Calu3 (cell line): ENCODE measurements at places on chromosomes 12 and 14.

DNA sequence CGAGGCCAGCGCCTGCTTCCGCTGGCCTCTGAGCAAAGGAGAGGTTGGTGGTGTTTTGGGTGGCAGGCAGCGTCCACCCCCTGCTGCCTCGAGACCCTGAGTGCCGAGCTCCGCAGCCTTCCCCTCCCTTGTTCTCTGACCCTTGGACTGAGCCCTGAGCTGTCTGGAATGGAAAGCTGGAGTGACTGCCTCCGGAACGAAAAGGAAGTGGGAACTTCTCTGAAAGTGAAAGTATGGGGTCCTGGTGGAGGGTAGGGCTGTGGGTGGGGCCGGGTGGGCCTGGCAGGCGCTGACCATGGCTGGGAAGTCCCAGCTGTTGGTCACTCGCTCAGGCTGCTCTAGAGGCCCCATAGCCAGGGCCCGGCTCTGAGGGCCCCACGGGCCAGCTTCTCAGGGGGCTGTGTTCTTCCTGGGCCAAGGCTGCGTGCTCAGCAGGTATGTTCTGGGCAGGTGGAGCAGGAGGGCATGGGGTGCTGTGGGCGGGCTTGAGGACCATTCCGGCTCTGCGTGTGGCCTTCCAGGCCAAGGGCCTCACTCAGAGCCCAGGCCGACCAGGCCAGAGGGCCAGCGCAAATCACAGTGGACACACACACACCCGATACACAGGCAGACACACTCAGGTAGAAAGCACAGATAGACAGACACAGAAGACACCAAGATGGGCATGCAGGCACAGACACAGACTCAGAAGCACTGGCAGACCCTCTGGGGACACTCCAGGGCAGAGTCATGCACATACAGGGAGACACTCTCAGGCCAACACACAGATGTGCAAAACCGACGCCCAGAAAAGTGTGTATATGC is at the start of gene EXOC3L4:
Gene EXOC3L4 (plus strand): TSS at position 320 of the 804 bp plus-strand sequence. CDS start 5,495 bp downstream, outside the sequence.
- DNase-seq: no peak

DNA sequence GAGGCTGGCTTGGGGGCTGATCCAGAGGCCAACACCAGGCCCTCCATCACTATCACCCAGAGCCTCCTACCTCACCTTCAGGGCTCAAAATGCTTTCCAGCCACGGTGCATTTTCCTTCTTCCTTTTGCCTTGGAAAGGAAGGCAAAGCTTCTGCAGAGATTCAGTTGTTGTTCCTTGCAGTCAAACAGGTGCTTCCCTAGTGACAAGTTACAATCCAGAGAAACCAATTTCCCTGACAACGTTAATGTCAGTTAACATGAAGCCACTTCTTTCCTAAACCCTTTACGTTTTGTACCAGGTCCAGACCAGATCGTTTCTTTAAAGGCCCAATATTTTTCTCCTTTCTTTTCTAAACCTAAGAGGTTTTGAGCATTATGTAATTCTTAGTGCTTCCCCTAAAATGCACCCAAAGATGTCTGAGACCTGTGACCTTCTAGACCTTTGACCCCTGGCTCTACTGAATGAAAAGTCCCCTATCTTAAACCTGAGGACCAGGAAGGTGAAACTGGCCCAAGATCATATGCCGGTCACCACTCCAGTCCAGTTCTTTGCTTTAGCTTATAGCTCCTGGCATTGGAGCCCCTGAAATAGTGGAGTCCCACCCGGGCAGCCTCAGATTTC is 211.5 kb downstream of the SLC41A2 start:
- DNase-seq: no peak

GRCh38 chr14:100703386-100704220 is 23.1 kb upstream of the DLK1 start:
- peak; percentile 40 for DNase-seq

DNA sequence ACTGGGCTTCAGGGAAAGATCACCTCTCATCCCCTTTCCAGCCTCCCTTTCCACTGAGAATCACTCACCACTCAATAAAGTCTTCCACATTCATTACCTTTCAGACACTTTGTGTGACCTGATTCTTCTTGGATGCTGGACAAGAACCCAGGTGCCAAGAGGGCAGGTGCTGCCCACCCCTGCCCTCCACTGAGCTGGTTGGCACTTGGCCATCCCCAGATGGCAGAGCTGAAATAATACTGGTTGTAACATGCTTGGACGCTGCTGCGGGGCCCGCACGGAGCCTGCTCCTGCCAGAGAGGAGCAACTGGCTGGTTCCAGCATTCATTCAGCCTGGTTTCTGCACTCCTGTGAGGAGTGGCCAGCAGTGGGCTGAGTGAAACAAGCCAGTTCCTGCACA is 386.7 kb upstream of the CCDC196 start:
- no peak for DNase-seq

DNA sequence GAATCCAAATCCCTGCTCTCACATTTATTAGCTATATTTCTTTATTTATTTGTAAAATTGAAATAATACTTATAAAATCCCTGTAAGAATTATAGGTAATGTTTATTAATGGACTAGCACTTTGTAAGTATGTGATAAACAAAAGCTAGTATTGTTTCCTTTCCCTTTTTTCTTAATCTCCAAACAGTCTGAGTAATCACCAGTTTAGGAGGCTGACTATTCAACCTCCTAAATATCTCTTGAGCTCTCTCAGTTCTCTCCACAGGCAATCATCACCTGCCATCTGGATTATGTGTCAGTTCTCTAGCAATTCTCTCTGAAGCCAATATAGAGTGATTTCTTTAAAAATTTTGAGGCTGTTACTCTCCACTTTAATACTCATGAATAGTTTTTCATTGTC is 9.2 kb upstream of the LYZ start:
- DNase-seq: no peak

- peak; percentile 40 for DNase-seq
These were observed 36.3 kb upstream of the NPFF start for GRCh38 chr12:53543539-53543938.

DNA sequence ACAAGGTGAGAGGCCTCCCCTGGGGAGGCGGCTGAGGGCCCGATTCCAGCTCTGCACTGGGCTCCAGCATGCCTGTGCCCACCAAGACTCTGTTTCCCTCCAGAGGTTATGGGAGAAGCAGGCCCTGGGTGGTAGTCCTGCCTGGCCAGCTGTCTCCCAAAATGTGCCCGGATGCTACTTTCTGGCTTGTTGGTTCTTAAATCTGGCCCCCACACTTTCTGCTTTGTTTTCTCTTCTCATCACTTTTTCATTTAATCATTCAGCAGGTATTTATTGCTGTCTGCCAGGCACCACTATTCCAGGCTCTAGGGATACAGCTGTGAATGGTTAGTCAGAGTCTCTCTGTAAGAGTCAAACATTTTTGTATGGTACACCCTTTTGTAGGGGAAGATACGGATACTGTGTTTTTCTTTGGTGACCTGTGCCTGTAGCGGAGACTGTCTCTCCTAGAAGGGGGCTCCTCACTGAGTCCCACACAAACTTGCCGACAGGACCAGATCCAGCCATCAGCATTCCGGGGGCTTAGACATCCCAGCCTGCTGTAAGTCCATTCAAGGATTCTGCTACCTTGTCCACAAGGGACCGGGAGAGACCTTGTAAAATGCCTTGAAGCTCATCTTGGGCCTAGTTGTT is 3.8 kb downstream of the DHRS2 start:
- no peak for DNase-seq

DNA sequence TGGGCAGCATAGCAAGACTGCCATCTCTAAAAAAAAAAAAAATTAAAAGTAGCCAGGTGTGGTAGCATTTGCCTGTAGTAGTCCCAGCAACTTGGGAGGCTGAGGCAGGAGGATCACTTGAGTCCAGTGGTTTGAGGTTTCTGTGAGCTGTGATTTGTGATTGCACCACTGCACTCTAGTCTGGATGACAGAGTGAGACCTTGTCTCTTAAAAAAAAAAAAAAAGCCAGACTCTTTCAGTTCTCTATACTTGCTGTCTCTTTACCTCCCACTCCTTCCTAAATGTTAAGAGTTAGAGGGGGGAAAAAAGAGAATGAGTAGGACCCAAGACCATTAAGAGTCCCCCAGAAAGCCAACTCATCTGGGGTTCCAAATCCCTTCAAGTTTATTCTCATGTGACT is 17.8 kb downstream of the EIF2S1 start:
- DNase-seq: no peak

DNA sequence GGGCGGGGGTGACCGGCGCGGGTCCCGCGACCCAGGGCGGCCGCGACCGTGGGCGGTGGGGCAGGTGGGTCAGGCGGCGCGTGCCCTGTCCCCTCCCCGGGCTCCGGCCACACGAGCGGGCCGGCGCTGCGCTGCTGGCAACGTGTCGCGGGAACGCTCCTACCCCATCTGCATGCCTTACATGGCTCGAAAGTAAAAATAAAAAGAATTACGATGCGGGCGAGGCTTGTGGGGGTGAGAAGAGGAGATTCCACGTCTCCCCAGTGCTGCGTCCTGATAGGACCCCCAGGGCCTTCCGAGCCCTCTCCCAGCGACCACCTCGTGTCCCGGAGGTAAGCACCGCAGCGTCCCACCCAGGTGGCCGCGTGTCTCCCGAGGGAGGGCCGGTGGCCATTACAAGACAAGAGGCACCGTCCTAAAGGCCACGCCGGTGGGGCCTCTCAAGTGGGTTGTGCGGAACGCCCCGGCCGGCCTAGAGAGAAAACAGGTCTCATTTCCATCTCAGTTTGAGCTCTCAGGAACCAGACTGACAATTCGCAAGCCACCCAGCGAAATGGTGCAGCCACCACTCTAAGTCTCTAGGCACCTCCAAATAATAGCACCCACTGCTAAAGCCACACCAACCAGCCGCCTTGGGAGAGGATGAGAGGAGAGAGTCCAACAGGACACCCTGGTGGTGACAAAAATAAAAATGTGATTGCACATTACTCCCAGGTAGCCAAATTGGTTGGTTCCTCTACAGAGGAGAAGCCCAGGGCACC is 612 bp upstream of the FOXN3 start:
- peak; percentile 43 for DNase-seq

DNA sequence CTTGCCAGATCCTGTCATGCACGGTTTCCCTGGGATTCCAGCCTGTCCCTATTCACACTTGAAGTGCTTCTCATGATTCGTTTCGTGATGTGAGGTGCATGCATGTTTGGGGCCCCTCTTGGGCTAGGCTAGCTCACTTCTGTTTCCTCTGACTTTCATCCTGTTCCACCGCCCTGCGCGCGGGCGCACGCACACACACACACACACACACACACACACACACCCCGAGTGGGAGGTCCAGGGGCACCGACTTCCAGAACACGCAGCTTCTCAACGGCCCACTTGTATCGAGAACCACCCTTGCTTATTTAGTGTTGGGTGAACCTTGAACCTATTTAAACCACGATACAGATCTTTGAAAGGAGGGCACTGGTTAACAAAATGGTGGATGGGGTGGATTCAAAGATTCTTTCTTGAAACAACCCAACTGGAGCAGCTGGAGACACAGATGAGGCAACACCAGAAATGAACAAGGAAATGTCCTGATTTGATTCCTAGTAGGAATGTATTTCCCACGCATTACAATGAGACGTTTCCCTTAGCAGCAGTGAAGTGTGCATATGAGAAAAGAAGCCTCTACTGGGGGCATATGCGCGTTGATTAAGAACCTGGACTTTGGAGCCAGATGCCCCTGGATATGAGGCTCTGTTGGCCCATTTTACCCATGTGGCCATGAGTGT is 16.3 kb downstream of the ELK3 start:
- no peak for DNase-seq

DNA sequence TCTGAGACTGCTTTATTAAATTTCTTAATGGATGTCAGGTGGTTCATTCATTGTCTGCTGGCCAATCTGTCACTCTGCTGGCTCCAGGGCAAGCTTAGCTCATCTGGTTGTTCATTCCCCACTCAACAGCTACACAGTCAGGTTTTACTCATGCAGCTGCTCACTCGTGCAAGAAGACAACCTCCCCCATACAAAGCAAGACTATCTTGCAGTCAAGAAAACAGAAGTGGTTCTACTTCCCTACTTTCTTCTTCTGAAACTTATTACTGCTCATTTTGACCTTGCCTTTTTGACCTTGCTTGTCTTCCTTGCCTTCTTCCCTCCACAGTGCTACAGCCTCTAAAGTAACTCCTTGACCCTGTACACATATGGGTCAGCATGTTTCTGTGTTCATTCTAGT is 277.9 kb downstream of the SSPN start:
- DNase-seq: no peak

DNA sequence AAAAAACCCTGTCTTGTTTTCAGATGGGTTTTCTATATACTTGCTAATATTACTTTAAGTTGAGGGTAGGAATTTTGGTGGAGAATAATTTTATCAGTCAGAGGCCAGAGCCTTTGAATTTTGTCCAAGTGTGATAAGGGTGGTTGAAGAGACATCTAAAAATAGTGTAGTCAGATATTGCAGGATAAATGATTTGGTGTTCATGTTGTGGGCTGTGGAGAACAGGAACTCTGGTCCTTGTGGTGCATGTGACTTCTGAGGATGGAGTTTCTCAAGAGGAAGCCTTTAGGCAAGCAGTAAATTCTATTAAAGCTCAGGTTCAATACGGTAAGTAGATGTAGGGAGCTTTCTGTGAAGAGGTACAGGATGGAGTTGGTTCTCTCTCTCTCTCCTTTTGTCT is 2.8 kb downstream of the ADAM21 start:
- DNase-seq: no peak

DNA sequence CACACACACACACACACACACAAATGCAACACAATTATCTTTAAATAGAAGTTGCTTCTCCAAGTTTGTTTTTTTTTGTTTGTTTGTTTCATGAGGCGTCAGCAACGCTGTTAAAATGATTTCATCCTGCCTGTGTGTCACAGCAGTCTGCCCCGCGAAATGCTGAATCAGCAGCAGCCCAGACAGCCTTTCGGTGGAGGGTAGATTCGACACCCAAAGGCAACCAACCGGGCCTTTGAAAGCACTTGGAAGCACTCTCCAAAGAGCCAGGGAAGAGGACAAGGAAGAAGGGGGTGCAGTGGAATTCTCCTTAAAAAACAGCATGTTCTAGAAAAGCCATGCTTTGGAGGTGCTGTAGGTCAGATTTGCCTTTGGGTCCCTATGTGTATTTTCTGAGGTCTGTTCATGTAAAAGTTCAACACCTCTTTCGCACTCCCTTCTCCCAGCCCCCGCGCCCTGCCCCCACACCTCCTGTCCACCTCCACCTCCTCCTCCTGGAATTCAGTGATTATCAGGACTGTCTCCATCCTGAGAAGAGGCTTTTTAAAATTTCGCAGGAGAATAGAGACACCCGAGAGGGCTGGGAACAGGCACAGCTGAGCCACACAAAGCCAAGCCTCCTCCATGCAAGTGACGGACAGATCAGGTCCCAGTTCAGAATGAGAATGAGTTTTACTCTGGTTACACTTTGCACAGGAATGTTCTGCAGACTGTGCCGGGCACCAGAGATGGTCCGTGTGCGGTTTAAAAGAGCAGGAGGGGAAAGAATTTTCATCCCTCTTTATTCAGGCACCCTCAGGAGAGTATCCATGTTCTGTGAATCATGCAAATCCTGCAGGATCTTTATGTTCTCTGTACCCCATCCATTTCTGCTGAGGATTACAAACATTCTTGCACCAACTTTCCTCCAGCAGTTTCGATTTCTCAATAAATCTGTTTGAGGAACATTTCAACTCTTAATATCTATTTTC is 177.9 kb downstream of the ETV6 start:
- DNase-seq: no peak

- no peak for DNase-seq
These were observed 17.9 kb upstream of the PLEKHG6 start for GRCh38 chr12:6292606-6293005.
